ENCODE measurements at places on chromosomes 13 and 19.

GRCh38 chr13:110217085-110217484 is 89.9 kb downstream of the COL4A1 start:
- DNase-seq = no peak

DNA sequence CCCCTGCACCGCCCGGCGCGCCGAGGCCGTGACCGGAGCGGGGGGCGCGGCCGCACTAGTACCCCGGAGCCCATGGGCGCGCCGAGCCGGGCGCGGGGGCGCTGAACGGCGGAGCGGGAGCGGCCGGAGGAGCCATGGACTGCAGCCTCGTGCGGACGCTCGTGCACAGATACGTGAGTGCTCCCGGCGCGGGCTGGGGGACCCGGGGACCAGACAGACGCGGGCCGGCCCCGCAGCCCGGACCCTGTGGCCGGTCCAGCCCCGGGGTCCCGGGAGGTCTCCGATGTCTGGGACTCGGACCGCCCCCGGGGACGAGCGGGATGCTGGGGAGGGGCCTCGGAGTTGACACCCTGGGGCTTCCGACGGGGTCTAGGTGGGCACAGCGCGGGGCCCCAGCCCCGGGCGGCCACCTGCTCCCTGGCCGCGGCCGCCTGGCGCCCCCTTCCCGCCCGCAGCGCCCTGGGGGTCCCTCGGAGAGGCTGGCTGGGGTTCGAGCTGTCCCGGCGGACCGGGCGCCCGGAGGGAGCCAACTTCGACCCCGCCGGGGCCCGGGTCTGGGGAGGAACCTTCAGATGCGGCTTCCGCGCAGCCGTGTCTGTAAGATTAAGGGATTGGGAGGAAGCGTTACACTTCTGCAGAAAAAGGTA is 568 bp downstream of the ATP11A start:
- peak; percentile 26 for DNase-seq

DNA sequence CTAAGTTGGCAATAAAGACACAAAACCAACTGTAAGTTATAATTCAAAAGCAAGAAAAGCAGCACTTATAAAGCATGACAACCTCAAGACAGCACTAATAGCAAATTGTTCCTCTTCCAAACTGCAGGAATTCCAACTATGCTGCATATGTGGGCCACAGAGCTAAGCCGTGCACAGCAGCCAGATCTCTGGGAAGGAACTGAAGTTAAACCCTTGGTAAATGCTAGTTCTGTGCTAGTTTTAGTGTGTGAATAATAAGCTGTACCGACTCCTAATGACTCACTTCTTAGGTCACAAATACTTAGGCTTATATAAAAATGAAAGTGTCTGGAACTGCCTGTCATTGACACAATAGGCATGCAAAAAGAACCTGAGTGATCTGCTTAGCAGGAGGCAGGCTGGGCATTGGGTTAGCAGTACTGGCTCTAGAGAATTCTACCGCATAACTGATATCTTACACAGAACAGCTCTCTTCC is 21.2 kb upstream of the GTF3A start:
- peak; percentile 28 for DNase-seq

- DNase-seq = no peak
Observed at GRCh38 chr13:85785205-85785604, 14.0 kb downstream of the SLITRK6 start.
